ENCODE measurements at places on chromosomes 16 and 17.
A peak's percentile ranks its signal among the peaks of the same experiment; 100 is the strongest.

DNA sequence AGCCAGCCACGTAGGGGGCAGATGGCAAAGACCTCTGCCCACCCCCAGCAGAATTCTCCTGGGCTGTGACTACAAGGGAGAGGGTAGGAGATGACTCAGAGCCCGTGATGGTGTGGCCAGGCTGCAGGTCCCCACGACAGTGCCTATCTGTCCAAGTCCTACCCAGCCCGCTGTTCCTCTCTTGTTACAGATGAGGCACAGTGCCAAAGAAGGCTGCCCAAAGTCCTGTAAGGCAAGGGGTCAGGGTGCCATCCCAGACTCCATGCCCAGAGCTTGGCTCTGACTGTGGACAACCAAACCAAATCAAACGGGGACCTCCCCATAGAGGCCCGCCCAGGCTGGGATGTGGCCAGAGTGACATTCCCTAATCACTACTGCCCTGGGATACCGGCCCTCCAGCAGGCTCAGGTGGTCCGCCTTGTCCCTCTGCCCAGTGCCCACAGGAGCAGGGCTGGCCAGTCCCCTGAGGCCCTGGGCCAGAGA lies 12.6 kb upstream of the BCAR1 start:
- no peak for DNase-seq

DNA sequence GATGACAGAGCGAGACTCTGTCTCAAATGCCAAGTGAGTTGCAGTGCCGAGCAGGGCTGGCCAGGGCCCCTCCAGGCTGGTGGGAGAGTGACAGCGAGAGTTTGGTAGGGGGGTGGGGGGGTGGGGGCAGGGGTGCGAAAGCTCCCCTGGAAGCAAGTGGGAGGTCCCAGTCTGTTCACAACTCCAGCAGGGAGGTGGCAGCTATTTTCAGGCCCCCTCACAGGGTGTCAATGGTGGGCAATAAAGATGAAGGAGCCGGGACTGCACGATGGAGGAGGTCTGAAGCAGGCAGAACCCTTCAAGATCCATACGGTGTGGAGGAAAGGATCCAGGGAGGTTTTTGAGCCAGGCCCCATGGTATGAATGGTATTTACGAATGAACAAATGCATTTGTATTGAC lies 83.7 kb downstream of the PGS1 start:
- DNase-seq, result no peak

DNA sequence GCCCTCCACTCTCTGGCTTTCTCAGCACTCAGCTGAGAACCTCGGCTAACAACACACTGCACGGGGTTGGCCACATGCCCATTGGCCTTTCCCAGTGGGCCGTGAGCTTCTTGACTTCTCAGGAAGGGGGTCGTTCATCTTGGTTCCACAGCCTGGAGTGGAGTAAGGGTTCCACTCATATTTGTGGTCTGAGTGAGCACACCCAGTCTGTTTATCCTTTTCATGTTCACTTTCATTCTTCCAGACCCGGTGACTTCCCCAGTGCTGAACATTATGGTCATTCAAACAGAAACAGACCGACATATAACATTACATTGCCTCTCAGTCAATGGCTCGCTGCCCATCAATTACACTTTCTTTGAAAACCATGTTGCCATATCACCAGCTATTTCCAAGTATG lies 8.2 kb downstream of the MILR1 start:
- no peak for DNase-seq

- no peak for DNase-seq
Measured at GRCh38 chr17:62089334-62089733, 24.3 kb upstream of the MED13 start.

DNA sequence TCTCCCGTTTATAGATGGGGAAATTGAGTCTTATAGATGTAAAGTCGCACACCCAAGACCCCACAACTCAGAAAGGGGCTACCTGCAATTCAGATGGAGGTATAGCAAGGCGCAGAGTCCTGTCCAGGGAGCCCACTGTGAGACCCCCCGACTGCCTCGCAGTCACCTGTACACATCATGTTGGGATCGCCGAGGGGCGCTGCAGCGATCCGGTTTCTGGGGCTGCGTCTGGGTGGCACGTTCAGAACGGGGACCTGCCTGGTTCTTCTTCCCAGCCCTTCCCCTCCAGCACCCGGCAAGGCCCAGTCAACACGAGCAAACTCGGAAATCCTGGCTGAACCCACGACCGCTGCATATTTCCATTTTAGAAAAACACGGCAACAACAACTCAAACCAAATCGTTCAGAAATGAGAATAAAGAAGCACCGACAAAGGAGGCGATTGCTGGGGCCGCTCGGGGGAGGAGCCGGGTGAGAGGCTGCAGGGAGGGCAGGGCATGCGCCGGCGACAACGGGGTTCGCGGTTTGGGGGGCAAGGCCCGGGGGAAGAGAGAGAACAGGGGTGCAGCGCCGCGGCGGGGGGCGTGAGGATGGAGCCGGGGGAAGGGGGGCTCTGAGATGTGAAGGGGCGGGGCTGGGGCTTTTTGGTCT lies 643 bp downstream of the HSDL1 start:
- DNase-seq, result no peak

- DNase-seq, result no peak
Measured at GRCh38 chr16:28569021-28569420, 15.3 kb downstream of the SGF29 start.

DNA sequence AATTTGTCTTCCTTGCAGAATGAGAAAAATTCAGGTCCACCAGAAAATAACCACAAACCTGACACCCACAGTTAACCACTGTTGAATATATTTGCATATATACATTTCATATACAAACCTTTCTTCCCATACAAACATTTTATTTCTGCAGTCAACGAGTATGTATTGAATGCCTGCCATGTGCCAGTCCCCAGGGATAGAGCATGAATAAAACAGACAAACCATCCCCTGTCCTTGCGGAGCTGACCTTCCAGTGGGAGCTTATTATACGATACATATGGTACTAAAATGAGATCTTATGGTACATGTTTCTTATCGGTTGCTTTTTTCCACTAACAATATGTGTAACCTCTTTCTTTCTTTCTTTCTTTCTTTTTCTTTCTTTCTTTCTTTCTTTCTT lies 116.7 kb downstream of the PITPNC1 start:
- DNase-seq, result no peak

GRCh38 chr16:85428899-85429775 lies 184.0 kb upstream of the GSE1 start:
- DNase-seq, result no peak

DNA sequence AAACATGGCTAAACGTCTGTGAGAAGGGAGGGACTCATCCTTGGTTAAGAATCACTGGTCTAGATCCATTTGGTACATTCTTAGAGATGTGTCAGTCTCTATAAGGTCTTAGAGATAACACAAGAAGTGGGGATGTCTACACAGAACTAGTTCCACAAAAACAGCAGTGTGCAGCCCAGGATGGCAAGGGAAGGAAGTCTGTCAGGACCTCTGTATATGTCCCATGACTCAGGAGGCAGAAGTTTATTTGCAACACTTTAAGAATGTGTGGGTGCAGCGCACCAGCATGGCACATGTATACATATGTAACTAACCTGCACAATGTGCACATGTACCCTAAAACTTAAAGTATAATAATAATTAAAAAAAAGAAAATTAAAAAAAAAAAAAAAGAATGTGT lies 548.5 kb upstream of the SOX9 start:
- DNase-seq, result no peak

- no peak for DNase-seq
Measured at GRCh38 chr16:53744449-53744848, 40.5 kb downstream of the FTO start.

GRCh38 chr17:14068542-14069250 lies 608 bp upstream of the COX10 start:
- no peak for DNase-seq

DNA sequence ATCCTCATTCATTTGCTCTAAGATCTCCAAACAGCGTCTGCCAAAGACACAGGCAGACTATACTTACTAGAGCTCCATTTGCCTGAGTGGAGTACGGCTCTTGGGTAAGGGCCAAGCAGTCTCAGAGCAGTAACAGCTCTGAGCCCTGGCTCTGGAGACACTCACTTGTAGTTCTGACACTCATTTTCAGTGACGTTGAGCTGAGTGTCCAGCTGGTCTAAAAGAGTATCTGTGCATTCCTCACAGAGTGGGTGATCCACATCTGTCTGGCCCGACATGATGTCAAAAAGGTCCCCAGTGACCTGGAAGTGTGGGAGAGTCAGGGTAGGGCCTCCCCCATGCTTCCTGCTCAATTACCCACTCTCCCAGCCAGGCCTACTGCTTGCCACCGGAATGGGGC lies 5.7 kb downstream of the BECN1 start:
- no peak for DNase-seq

- peak; percentile 85 for DNase-seq
Measured at GRCh38 chr17:62968445-62968923, 2.4 kb downstream of the TANC2 start.
